ENCODE measurements at places on chromosomes 4 and X. TPM values are rescaled to one million over a fixed set of nuclear protein-coding genes. Genes with fewer than 3 reads are reported as not detected.

GRCh38 chr4:152935631-152936445 lies at the start of gene FHDC1:
FHDC1 (plus strand) TSS chr4:152936323; CDS start chr4:152943058, 6,735 bp downstream.
- peaks cover 6% of the 10 kb centered on the region for H3K4me1 ChIP-seq
- no peak for DNase-seq
- no peaks in the 10 kb centered on the region for H3K36me3 ChIP-seq
- H3K4me3 ChIP-seq: peak within 1 kb of the TSS; percentile 39
- peak within 1 kb of the TSS; percentile 16 for H3K27ac ChIP-seq

GRCh38 chr4:147828331-147828905 lies 96.5 kb downstream of the ARHGAP10 start:
- H3K27ac ChIP-seq: no peak overlapping the region
- H3K36me3 ChIP-seq: no peaks in the 10 kb centered on the region
- no peak for DNase-seq
- no peaks in the 10 kb centered on the region for H3K27me3 ChIP-seq
- H3K4me1 ChIP-seq: no peaks in the 10 kb centered on the region

GRCh38 chrX:375181-376036 lies 11.3 kb downstream of the PPP2R3B start:
- no peak overlapping the region for H3K4me3 ChIP-seq
- no peak for DNase-seq
- no peak overlapping the region for H3K27ac ChIP-seq
- H3K36me3 ChIP-seq: no peaks in the 10 kb centered on the region

GRCh38 chr4:87025614-87026041 lies 90.8 kb downstream of the AFF1 start:
- peaks cover 17% of the 10 kb centered on the region for H3K4me1 ChIP-seq
- no peak for DNase-seq
- H3K27ac ChIP-seq: no peak overlapping the region
- H3K4me3 ChIP-seq: no peak overlapping the region
- no peaks in the 10 kb centered on the region for H3K27me3 ChIP-seq

- H3K4me3 ChIP-seq: no peak overlapping the region
- no peaks in the 10 kb centered on the region for H3K4me1 ChIP-seq
- no peak for DNase-seq
- no peak overlapping the region for H3K27ac ChIP-seq
- H3K36me3 ChIP-seq: no peaks in the 10 kb centered on the region
These were observed 3.0 kb upstream of the PHOX2B start for GRCh38 chr4:41751449-41752061.

The CXorf49 gene
- not detected for polyA plus RNA-seq

All from CD8-positive, alpha-beta memory T cell (primary cell).